KG1 (cell line): ENCODE measurements at places on chromosomes 16 and 17.

DNA sequence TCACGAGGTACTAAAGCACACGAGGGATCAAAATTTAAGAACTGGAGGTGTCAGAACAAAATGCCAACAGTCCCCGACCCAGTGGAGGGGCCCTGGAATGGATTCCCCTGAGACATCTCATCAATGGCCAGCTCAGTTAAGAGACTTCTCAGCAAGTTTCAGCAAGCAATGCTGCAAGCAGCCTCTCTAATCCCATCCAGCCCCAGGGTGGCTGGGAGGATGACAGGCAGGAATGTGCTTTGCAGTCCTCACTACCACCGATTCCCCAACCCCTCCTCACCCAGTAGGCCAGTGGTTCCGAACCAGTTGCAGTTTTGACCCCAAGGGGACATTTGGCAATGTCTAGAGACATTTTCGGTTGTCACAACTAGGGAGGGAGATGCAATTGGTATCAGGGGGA lies 8.7 kb downstream of the GPRC5B start:
- no peak for DNase-seq

DNA sequence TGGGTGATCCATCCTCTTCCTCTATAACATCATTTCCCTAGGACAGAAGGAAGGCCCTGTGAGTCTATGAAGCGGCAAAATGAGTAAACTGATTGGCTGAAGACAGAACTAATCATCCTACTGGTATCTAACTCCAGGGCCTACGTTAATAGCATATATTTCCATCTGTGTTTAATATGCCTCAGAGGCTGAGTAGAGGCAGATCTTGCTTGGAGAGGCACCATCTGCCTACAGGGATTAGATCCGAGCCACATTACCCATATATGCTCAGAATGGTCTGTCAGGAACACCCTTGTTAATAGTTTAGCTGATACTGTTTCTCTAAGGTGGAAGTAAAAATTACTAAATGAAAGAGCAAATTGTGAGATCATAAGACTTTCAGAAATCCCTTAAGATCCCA lies 13.2 kb upstream of the FOXJ1 start:
- DNase-seq, result no peak

- DNase-seq, result no peak
These were observed 378.7 kb upstream of the DYNLRB2 start for GRCh38 chr16:80161799-80162739.

DNA sequence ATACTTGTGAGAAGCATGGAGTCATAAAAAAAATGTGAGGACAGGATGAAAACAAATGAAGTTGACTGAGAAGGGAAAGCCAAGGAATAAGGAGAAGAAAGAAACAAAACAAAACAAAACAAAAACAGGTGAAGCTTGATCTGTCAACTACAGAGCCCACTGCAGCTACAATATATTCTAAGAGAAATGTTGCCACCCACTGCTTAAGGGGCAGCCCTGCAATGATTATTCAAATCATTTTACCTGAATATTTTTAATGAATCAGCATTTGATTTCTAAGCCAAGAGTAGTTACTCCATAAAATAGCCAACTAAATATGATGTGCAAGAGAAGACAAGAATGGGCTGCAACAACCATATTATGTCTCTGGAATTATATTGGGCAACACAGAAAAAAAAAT lies 252.0 kb upstream of the KIF2B start:
- no peak for DNase-seq

DNA sequence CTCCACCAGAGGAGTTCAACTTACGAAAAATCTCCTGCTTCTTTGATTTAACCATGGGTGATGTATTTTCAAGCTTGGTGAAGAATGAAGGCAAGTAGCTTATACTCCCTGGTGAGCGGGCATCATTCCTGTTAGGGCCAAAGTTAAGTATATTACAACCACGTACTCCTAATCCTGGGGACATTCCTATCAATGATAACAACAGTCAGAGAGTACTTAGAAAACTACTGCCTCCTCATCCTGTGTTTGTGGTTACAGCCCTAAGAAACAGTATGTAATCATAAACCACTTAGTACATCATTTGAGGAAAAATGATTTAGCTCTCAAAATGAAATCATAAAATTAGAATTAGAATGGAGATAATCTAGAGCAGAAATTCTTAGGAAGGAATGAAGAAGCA lies 47.3 kb downstream of the TTC19 start:
- DNase-seq, result no peak

- DNase-seq, result no peak
These were observed 7.3 kb downstream of the TNRC6A start for GRCh38 chr16:24736758-24737157.

DNA sequence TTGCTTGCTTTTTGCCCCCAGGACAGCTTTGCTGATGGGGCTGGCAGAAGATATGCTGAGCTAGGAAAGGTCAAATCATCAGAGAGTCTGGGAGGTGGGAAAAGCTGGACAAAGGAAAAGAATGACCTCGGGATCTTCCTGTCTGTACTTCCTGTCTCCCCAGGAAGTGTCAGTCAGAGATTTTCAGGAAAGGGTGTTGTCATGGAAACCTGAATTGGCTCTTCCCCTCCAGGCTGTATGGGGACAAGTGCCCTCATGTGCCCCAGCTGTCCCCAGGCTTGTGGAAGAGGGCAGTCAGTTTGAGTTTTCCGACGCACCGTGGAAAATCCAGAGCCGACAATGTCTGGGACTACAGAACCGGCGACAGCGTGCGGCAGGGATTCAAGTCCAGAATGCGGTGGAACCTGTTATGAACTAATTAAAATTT lies 122.7 kb upstream of the ZFHX3 start:
- DNase-seq, result no peak

DNA sequence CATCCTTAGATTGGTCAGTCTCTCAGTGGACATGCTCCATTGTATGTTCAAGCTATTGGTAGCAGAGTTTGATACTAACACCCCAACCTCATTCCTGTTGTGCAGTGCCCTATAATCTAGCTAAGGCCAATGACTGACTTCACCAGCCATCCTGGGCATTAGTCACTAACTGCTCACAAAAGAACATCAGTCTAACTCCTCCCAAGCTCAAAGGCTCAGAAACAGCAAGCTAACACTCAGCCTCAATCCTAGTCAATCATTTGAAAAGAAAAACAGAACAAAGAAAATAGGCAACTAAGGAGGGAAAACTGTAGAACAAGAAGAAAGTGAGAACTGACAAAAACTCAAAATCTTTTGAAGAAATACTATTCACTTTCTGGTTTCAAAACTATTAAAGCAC lies 199.1 kb upstream of the C17orf78 start:
- no peak for DNase-seq

DNA sequence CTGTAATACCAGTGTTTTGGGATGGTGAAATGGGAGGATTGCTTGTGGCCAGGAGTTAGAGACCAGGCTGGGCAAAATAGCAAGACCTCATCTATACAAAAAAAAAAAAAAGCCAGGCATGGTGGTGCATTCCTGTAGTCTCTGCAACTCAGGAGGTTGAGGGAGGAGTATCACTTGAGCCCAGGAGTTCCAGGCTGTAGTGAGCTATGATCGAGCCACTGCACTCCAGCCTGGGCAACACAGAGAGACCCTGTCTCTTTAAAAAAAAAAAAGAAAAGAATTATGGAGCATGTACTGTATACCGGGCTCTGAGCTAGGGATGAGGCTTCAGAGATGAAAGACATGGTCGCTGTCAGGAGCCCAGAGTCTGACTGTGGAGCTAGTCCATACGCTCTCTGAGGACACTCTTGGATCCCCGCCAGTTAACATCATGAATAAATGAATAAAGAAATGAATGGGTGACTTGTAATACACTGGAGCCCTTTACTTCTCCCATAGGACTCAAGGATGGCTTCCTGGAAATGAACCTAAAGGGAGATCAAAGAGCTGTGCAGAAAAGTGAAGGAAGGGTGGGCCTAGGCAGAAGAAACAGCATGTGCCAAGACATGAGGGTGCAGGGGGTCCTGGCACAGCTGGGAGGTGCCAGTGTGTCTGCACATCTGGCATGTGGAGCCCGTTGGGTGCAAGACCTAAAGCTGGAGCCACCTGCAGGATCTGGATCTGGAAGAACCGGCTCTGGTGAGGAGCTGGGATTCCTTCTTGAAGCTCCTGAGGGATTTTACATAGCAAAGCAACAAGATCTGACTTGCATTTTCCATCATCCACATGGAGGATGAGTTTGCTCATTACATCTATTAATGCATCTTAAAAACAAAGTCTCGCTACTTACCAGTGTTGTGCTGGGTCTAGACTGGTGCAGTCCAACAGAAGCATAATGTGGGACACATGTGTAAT lies 120.4 kb downstream of the IRX3 start:
- DNase-seq, result no peak

DNA sequence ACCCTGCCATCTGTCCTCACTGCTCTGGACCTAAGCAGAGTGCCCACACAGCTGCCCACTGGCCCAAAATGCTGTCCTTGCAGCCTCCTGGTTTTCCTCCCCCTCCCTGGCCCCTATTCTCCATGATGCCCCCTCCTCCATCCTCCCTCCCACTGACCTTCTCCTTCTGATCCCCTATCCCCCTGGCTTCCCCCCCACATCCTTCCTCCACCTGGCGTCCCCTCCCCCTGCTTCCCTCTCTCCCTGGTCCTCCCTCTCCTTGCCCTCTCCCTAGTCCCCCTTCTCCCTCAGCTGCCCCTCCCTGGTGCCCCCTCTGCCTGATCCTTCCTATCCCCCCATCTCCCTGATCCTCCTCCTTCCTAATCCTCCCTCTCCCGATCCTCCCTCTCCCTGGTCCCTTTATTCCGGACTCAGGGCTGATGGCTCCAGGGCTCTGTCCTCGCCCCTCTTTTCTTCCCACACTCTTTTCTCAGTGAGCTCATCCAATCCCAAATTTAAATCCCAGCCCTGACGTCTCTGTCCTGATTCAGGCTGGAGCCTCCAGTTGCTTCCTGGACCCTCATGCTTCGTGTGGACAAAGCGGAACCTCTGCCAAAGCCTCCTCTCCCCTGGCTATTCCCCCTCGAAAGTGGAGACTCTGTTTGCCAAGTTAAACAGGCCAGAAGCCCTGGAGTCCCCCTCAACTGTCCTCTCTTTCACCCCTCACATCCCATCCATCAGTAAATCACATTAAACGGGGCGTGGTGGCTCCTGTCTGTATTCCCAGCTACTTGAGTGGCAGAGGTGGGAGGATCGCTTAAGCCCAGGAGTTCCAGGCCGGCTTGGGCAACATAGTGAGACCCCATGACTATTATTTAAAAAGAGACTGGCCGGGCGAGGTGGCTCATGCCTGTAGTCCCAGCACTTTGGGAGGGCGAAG lies 18.1 kb upstream of the RHBDF2 start:
- DNase-seq, result no peak

- no peak for DNase-seq
These were observed 190.8 kb downstream of the SLC39A11 start for GRCh38 chr17:72901657-72902056.

GRCh38 chr17:78962345-78962983 lies 17.3 kb downstream of the LGALS3BP start:
- DNase-seq, result no peak

GRCh38 chr17:80908776-80909175 lies 82.9 kb upstream of the CHMP6 start:
- no peak for DNase-seq

GRCh38 chr17:57562184-57562698 lies 182.9 kb downstream of the CCDC182 start:
- no peak for DNase-seq

DNA sequence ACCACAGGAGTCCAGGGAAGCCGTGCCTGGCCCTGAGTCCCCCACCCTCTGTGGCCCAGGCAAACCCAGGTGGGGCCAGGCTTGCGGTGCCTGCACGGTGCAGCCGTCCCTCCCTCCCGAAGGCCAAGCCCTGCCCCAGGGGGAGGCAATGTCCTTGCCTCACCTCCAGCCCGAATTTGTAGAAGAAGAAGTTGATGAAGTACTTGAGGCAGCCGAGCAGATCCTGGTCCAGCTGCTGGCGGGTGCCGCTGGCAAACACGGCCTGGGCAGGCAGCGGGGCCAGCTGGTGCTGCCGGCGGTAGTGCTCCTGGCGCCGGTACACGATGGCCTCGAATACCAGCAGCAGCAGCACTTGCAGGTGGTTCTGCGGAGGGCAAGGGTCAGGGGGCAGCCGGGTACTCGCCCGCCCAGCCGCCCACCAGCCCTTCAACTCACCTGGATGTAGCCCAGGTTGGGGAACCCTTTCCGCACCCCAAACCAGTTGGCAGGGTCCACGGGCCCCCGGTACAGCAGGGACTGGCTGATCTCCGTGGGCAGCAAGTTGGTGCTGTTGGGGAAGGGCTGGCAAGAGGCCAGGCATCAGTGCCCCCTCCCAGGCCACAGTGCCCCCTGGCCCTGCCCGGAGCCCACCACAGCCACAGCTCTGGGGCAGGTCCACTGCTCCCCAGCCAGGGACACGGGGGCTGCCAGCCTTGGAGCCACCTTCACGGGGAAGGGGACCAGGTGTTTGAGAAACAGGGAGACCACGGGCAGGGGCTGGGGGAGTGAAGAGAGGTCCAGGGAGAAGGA lies 26.1 kb downstream of the CTU2 start:
- DNase-seq, result no peak

GRCh38 chr16:89019511-89019910 lies 42.5 kb upstream of the CBFA2T3 start:
- no peak for DNase-seq

DNA sequence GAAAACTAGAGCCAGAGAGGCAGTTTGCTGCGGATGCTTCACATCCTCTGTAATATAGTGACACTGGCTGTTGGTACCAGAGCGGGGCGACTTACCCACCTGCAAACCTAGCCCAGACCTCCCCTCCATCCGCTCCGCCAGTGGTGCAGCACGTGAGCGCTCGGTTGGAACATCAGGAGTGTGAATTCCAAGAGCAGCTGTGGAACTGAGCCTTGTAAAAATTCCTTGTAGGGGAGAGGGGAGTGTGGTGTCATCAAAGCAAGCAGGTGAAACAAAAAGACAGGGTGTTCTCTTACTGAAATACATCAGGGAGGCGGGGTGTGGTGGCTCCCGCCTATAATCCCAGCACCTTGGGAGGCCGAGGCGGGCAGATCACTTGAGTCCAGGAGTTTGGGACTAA lies 51.3 kb downstream of the CCDC42 start:
- DNase-seq, result no peak

DNA sequence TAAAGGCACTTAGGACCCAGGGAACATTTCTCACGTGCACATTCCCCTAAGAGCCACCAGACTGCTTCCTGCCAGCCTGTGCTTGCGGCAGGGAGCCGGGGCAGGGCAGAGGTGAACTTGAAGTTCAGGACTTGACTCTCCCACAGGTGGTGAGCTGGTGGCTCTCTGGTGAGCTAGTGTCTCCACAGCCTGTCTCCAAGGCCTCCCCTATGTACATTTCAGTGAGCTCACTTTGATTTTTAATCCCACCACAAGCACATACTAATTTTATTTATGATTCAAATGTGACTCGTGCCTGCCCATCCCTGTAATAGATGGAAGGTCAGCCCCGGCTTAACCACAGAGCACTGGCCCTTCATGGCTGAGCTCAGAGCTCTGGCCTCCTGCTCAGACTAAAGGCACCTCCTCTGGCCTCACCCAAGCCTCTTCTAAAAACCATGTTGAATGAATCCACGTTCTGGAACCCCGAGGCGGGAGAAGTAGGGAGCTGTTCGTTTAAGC lies 9.2 kb downstream of the SNN start:
- DNase-seq, result no peak
